ENCODE measurements at places on chromosomes 7 and 10.

DNA sequence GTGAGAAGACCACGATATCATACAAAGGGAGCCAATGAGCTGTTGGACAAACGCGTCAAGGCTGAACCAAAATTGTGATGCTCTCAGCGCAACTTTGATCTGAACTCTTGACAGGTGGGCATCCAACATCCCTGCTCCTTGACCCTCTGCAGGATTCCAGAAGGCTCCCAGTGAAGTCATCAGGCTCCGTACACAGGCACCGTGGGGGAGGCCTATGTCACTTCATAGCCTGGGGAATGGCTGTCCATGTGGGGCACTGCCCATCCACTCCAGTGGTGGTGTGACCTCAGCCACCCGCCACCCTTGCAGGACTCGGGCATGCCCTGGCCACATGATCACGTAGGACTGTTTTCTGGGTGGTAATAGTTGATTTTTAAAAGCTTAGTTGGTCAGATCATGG lies 233.8 kb upstream of the GRB10 start:
- no peak for DNase-seq

DNA sequence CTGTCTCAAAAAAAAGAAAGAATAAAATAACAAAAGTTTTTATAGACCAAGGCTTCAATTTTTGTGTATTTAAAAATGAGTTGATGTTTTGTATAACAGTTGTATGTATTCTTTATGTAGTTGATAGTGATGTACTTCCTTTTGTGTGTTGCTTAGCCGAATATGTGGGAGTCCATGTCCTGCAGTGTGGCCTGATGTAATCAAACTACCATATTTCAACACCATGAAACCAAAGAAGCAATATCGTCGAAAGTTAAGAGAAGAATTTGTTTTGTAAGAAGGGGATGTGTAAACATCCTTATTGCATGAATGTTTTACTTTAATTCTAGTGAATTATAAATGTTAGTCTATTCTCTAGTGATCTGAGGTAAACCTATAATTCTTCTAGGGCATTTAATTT lies 56.6 kb downstream of the MPLKIP start:
- DNase-seq, result peak; percentile 86

GRCh38 chr7:43105521-43106120 lies 6.8 kb upstream of the HECW1 start:
- no peak for DNase-seq

GRCh38 chr7:44743750-44744149 lies 4.9 kb upstream of the ZMIZ2 start:
- DNase-seq, result no peak

GRCh38 chr10:119257899-119258419 lies 50.6 kb downstream of the GRK5 start:
- no peak for DNase-seq

GRCh38 chr10:1670541-1671365 lies 66.6 kb downstream of the ADARB2 start:
- DNase-seq, result no peak

GRCh38 chr10:96448021-96448457 lies 65.7 kb downstream of the TLL2 start:
- no peak for DNase-seq

Measured in MV-4-11 (cell line).